MM.1S (cell line): ENCODE measurements at places on chromosomes 2 and 18.

DNA sequence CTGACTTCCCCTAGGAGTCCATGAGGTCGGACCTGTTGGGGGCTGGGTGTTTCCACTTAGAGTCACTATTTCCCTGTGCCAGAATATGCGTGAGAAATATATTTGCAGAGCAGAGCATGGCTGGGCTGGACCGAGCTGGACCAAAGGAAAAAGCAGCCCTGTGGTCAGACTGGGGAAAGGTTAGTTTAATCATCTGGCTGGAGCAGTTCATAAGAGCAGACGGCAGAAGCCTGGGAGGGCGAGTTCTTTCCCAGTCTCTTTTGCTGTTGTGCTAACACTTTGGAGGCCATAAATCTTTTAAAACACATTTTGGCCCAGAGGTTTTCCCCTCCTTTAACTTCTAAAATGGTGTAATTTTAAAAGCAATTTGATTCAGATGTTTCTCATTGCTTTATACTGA is 66.5 kb downstream of the GLI2 start:
- no peaks in the 10 kb centered on the region for H3K4me1 ChIP-seq
- no peaks in the 10 kb centered on the region for H3K36me3 ChIP-seq
- no peak overlapping the region for H3K4me3 ChIP-seq

DNA sequence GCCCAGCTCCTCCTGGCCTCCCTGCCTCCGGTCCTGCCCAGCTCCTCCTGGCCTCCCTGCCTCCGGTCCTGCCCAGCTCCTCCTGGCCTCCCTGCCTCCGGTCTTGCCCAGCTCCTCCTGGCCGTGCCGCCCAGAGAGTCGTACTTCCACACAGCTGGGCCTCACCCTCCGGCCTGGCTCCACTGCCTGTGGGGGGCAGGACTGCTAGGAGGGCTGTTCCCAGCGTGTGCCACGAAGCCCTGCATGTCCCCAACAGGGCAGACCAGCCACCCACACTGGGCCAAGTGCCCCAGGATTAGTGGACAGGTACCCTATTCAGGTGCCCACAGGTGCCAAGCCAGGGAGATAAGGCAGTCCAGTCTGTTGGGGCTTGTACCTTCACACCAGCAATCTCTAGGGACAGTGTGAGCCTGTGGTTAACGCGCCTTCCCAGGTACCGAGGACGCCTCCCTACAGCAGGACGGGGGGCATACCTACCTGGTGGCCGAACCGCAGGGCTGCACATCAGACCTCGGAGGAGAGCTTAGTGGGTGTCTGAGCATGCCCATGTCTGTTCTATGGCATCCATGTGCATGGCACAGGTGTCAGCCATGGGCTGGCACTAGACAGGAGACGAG is 5.3 kb downstream of the GPC1 start:
- no peaks in the 10 kb centered on the region for H3K4me1 ChIP-seq
- H3K36me3 ChIP-seq: no peaks in the 10 kb centered on the region
- DNase-seq: no peak
- H3K27me3 ChIP-seq: 0 out of 2 replicates have a peak, but pooled peaks cover 6% of the 10 kb centered on the region

GRCh38 chr2:30505500-30506180 is 58.6 kb downstream of the LCLAT1 start:
- DNase-seq: no peak
- no peak overlapping the region for H3K27ac ChIP-seq
- no peaks in the 10 kb centered on the region for H3K27me3 ChIP-seq
- no peaks in the 10 kb centered on the region for H3K4me1 ChIP-seq
- no peak overlapping the region for H3K4me3 ChIP-seq
- H3K36me3 ChIP-seq: no peaks in the 10 kb centered on the region

DNA sequence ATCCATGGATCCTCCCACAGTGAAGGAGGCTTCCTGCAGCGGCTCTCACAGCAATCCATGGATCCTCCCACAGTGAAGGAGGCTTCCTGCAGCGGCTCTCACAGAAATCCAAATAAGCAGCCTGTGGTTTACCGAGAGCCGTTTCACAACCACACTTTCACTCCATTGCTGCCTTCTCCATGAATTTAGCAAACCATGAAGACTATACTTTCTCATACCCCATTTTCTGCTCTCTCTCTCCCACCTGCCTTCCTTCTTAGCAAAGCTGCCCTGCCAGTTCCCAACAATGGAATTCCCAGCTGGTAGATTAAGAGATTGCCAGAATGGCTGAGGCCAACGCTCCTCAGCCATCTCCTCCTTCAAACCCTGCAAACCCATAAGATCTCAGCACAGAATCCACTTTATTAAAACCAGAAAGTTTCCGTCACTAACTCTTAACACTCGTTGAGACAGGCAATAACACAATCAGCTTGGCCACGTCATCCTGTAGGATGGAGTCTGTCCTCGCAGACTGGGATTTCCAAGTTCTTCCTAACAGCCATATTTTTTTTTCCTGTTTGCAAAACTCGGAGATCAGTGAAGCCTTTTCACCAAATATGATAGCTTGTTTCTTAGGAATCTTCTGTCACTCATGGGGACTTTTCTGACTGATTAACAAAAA is 162.2 kb downstream of the PXDN start:
- no peak overlapping the region for H3K27ac ChIP-seq
- H3K36me3 ChIP-seq: no peaks in the 10 kb centered on the region
- DNase-seq: no peak
- no peaks in the 10 kb centered on the region for H3K27me3 ChIP-seq
- H3K4me1 ChIP-seq: no peaks in the 10 kb centered on the region
- no peak overlapping the region for H3K4me3 ChIP-seq
